ENCODE measurements at places on chromosomes 16 and 17. TPM values are rescaled to one million over a fixed set of nuclear protein-coding genes. Genes with fewer than 3 reads are reported as not detected.

DNA sequence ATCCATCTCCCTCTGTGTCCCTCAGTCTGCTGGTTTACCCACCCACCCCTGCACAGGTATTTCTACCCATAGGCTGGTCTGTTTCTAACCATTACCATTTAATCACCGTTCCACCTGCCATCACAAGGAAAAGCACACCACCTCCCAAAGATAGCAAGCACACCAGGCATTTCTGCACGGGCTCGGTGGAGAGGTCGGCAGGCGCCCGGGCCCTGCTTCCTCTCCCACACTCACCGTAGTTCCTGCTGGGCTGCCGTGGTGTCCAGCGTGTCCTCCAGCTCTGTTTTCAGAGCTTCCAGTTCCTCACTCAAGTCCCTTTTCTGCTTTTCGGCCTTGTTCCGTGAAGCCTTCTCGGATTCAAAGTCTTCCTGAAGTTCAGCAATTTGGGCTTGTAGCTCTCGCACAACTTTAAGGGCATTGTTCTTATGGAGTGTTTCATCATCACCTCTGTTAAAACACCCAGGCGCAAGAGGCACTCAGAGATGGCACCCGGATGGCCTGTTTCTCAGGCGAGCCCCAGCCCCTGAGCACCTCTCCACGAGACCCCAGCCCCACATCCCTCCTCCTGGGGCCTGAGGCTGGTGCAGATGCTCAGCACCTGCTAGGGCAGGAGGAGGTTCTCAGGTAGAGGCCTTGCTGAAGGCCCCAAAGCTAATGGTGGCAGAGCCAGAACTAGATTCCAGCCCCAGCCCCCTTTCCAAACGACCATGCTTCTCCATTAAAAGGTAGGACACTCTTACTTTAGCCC, 69.0 kb downstream of the NDEL1 start:
- H3K27me3 ChIP-seq, result no peaks in the 10 kb centered on the region
- H3K27ac ChIP-seq, result no peak overlapping the region
- H3K4me3 ChIP-seq, result no peak overlapping the region
- peaks cover 65% of the 10 kb centered on the region for H3K36me3 ChIP-seq

DNA sequence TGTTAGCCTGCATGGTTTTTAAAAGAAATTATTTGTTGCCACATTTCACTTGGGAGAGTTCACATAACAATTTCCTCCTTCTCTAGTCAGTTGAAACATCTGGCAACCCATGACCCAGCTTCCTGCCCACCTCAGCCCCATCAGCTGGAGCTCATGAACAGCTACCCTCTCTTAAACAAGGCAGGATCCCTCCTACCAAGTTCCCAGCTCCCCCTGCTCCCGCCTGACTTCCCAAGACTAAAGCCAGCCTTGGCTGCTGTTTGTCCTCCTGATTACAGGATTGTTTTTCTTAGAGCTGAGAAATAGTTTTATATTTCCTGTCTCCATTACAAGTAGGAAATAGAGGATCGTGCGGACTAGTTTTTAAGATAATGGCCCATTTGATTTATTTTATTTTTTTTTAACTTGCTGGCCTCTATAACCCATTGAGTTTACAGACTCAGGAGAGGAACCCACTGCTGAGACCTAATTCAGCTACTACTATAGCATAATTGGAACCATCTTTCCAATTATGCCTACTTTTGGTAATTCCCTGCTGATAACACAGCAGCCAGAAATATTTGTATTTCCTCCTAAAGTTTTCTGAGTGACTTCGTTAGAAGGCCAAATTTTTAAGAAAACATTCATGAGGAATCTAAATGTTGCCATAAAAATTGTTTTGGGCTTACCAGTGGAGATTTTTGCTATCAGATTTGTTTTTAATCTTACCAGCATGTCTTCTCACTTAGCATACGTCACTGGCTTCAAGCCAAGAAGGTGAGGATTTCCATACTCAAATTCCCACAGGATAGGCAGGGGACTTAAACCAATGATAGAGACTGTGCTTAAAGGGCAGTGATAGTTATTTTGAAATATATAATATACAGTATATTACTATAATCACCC, 90.0 kb downstream of the ELAC2 start:
- H3K4me1 ChIP-seq, result no peaks in the 10 kb centered on the region
- no peaks in the 10 kb centered on the region for H3K27me3 ChIP-seq
- no peak overlapping the region for H3K4me3 ChIP-seq
- peak overlapping the region; percentile 32 for H3K27ac ChIP-seq
- no peaks in the 10 kb centered on the region for H3K36me3 ChIP-seq

- H3K27me3 ChIP-seq, result no peaks in the 10 kb centered on the region
- H3K36me3 ChIP-seq, result no peaks in the 10 kb centered on the region
- peaks cover 49% of the 10 kb centered on the region for H3K4me1 ChIP-seq
These were observed 55.4 kb upstream of the SLC25A19 start for GRCh38 chr17:75344666-75345065.

GRCh38 chr17:51627779-51628178, 367.4 kb downstream of the UTP18 start:
- H3K4me3 ChIP-seq, result no peak overlapping the region
- H3K4me1 ChIP-seq, result peaks cover 4% of the 10 kb centered on the region
- no peak overlapping the region for H3K27ac ChIP-seq
- H3K27me3 ChIP-seq, result no peaks in the 10 kb centered on the region
- H3K36me3 ChIP-seq, result no peaks in the 10 kb centered on the region

GRCh38 chr17:13027246-13027645, 9.4 kb upstream of the ELAC2 start:
- H3K36me3 ChIP-seq, result no peaks in the 10 kb centered on the region
- no peak overlapping the region for H3K27ac ChIP-seq
- H3K4me3 ChIP-seq, result no peak overlapping the region
- DNase-seq, result no peak
- H3K27me3 ChIP-seq, result no peaks in the 10 kb centered on the region
- peaks cover 2% of the 10 kb centered on the region for H3K4me1 ChIP-seq

SMPD3 gene
- 1.5 TPM for polyA plus RNA-seq
